AG08395 (cell line): ENCODE measurements at places on chromosomes 16 and 17.

- DNase-seq: no peak
Measured at GRCh38 chr17:14299280-14300141, 1.4 kb upstream of the HS3ST3B1 start.

DNA sequence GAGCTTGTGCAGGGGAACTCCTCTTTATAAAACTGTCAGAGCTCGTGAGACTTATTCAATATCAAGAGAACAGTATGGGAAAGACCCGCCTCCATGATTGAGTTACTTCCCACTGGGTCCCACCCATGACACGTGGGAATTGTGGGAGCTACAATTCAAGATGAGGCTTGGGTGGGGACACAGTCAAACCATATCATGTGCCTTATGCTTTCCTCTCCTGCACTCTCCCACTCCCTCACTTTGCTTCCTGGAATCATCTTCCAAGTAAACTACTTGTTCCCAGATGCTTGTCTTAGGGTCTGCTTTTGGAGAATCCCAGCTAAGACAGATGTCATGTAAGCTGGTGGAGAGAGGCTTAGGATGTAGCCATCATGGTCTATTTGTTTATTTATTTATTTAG is 271.2 kb downstream of the HAPSTR1 start:
- no peak for DNase-seq

- no peak for DNase-seq
Measured at GRCh38 chr17:81710514-81711308, 1.4 kb upstream of the SLC25A10 start.

- DNase-seq: no peak
Measured at GRCh38 chr16:84758627-84759026, 58.8 kb downstream of the USP10 start.

- DNase-seq: no peak
Measured at GRCh38 chr16:78775161-78775561, 675.7 kb downstream of the WWOX start.

DNA sequence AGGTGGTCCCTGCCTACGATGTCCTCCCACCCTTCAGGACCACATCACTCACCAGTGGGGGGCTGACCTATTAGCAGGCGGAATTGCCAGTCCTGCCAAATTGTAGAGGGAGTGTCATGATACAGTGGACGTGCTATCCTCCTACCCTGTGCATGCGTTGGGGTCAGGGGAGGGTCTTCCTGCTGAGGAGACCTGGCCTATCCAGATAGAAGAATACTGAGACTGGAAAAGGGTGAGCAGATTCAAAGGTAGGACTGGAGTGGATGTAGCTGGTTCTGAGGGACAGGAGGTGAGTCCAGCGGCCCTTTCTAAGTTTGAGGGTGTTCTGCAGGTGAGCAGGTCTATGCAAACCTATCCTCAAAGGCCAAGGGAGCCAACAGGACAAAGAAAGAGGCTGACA is 8.0 kb downstream of the PRSS41 start:
- DNase-seq: no peak

GRCh38 chr17:47714773-47715396 is 18.2 kb upstream of the TBX21 start:
- no peak for DNase-seq

- peak; percentile 97 for DNase-seq
Measured at GRCh38 chr17:3944485-3945388, 19.5 kb downstream of the ATP2A3 start.

DNA sequence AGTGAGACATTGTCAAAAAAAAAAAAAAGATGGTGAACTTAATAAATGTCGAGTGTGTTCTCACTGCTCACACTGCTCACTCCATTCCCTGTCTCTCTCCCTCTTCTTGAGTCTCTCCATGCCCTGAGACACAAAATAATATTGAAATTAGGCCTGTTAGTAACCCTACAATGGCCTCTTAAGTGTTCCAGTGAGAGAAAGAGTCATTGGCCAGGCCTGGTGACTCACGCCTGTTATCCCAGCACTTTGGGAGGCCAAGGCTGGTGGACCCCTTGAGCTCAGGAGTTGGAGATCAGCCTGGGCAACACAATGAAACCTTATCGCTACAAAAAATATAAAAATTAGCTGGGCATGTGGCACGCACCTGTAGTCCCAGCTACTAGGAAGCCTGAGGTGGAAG is 16.2 kb upstream of the CSF3 start:
- no peak for DNase-seq

- no peak for DNase-seq
Measured at GRCh38 chr16:22665803-22666202, 148.2 kb upstream of the HS3ST2 start.
